Erythroblast (primary cell): ENCODE measurements at places on chromosomes 2 and 18.

DNA sequence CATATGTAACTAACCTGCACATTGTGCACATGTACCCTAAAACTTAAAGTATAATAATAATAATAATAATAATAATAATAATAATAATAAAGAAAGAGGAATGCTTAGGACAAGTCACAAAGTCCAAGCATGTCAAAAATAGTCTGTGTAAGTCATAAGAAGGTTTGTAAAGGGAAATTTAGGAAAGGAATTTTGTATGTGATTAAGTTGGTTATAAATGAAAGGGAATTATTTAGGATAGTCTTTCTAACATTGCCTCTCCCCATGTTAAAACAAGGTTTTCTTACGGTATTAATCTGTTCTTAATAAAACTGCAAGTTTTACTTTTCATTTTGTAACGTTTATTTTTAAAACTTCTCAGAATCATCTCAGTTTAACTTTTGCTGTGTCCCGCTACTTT, 62.8 kb downstream of the SESTD1 start:
- peak; percentile 45 for DNase-seq

GRCh38 chr2:6999211-6999877, 82.1 kb downstream of the RNF144A start:
- no peak for DNase-seq

DNA sequence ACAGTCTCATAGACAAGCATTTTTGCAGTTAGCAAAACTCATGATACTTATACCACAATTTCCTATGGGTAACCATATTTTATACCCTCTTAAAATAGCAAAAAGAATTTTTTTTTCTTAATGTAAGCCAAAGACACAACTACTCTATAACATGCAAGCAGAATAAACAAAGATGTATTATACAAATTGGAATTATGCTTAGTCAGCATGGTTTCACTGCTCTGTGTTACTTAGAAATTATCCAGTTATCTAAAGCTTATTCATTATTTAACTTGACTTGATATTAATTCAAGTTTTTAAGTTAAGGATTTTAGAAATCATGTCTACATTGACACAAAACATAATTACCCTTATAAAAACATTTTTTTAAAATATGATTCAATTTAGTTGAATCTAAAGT, 449.8 kb upstream of the CDH2 start:
- no peak for DNase-seq

DNA sequence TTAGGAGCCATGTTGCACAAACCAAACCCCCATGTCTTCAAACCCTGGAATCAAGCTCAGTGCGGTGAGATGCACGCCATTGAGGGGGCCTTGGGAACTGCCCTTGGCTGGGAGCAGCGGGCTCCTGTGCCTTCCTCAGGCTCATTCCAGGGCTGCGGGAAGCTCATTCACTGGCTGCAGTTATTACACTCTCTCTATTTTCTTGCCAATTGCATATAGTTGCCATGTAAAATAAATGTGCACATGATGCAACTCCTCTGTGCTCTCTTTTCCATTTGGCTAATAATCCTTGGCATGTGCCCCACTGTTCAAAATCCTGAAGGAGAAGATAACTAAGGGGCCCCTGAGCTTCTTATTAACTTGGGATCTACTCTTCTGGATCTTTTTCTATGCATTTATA, 74.7 kb downstream of the KCTD1 start:
- DNase-seq: no peak

DNA sequence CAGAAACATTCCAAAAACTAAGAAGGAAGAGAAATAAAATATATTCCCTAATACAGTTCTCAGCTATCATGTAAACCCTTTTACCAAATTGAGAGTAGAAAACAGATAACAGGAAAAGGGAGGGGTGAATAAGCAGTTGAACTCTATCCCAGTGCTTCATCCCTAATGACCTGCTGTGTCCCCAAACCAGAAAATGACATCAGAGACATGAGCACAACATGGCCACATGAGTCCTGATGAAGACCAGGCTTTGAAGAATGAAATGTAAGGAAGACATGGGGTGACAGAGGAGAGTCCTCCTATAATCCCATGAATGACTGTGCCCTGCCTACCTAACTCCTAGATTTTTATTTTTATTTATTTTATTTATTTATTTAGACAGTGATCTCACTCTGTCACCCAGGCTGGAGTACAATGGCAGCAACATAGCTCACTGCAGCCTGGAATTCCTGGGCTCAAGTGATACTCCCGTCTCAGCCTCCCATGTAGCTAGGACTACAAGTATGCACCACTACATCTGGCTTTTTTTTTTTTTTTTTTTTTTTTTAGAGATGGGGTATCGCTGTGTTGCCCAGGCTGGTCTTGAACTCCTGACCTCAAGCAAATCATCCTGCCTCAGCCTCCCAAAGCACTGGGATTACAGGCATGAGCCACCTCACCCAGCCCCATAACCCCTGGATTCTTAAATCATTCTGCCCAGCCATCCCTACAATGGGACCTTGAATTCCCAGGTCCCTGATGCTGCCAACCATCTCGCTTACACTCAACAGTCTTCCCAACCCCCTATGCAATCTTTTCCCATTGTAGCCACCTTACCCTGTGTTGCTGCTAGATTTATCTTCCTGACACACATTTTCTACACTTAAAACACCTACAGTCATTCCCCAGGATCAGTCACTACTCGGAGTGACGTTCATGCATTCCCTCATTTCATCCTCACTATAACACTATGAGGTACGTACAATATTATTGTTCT, 64.5 kb downstream of the ANKRD44 start:
- DNase-seq: no peak

- DNase-seq: no peak
Observed at GRCh38 chr2:130912471-130912870, 75.8 kb downstream of the ARHGEF4 start.

GRCh38 chr18:37672932-37673595, 107.5 kb upstream of the CELF4 start:
- no peak for DNase-seq

- DNase-seq: no peak
Observed at GRCh38 chr2:236631281-236631855, 61.7 kb downstream of the ACKR3 start.

GRCh38 chr2:20599001-20599600, 51.8 kb downstream of the HS1BP3 start:
- no peak for DNase-seq

DNA sequence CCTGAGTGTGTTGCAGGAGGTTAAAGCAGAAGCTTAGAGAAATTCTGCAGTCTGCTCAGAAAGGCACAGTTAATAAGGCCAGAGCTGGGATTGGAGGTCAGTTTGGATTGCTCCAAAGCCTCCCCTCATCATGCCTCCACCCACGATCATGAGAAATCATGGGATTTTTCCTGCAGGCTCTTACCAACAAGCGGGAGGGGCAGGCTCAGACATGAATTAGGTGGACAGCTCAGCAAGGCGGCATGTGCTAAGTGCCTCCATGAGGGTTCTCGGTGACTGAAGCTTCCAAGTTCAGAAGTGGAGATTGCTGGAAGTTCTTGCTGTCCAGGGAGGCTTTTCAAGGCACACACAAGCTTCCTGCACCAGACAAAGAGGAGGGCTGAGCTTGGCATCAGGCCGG, 163.8 kb downstream of the SETBP1 start:
- no peak for DNase-seq

- no peak for DNase-seq
Observed at GRCh38 chr18:68121826-68122225, 593.1 kb downstream of the TMX3 start.

GRCh38 chr2:151071382-151071781, 190.3 kb downstream of the RBM43 start:
- DNase-seq: no peak

DNA sequence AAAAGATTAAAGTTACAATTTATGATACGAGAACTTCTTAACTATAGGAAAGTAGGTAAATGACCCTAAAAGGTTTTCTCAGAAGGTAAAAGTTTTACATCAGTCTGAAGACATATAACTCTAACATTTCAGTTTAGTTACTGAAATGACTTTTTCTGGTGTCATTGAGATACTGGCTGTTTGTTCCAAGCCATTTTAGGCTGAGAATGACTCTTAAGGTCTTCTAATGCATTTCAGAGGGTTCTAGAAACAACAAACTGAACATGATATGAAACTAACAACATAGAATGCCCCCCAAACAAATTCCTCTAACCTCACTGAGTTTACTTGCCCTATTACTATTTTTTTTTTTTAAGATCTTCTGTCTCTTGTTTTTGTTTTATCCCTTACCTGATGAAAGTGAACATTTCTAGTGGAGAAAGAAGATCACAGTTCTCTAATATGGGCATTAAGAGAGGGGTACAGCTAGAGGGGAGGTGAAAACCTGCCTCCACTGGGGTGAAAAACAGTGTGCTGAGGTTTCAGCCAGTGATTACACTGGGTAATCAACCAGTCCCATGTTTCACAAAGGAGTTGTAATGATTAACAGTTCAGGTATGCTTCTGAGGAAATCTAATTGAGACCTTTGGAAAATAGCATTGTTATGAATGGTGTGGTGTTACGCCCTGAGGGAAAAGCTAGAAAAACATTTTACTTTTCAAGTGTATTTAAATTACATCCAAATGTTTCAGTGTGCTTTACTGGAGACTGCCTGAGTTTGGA, 11.2 kb downstream of the NABP1 start:
- DNase-seq: no peak

DNA sequence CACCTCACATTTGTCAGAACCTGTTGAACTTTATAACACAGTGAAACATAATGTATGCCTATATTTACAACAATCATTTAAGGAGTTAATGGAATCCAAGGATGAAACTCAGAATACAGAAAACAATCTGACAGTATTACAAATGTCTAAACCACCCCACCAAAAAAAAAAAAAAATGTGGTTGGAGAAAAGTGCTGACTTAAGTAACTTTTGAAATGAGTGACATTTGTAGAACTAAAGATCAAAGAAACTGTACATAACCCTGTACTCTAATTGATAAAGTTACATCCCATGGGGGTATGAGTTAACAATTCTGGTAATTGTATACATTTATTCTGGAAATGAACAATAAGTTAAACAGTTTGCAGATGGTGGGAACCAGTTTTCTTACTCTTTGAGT, 372.1 kb upstream of the TMEFF2 start:
- no peak for DNase-seq

DNA sequence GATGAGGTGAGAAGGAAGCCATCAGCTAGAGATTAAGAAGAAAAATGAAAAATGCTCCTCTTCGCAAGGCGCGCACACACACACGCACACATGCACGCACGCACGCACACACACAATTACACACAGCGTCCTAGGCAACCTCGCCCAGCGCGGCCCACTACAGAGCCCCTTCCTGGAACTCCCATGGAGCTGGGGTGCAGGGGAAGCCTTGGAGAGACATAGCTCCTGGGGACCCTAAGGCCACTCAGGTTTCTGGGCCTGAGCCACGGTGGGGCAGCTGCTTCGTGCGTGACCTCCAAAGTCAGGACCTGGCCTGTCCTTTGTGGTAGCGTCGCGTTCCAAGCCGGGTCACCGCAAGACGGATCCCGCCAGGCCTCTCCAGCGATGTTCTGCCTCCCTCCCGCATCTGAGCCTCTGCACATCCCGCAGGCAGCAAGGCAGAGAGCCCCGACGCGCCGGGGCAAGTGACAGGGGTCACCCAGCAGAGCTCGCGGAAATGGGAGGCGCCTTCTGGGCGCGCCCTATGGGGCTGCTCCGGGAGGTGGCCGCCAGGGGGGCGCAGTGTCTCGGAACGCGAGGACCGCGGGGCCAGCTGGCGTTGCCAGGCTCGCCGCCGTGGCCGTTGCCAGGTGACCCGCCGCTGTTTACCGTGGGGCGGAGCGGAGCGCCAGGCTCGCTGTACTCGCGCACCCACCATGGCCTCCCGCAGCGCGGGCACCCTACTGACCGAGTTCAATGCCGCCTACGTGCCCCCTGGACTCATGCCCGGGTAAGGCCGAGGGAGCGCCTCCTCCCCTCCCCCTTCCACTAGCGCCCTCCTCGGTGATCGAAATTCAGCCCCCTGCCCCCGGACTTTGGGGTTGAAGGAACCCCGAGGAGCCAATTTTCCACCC, 79.0 kb downstream of the CIB4 start:
- peak; percentile 27 for DNase-seq

- no peak for DNase-seq
Observed at GRCh38 chr2:22829791-22830190, 555.2 kb upstream of the KLHL29 start.

DNA sequence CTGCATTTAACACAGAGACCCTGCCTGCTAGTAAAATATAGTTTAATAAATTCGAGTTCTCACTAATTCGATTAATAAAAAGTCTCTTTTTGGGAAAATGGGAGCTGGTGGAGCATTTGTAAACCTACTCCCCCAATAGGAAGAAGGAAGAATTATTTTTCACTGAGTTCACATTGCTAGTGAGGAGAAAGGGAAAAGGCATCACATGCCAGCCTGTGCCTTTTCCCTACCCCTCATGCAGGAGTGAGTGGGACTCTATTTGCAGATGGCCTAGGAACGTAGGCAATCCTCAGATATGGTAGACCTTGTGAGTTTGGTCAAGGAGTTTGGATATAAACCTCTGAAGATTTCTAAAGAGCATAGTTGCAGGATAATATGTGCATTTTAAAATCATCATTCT, 218.4 kb upstream of the TRIB2 start:
- no peak for DNase-seq

- no peak for DNase-seq
Observed at GRCh38 chr2:10240161-10240681, 62.5 kb upstream of the HPCAL1 start.

DNA sequence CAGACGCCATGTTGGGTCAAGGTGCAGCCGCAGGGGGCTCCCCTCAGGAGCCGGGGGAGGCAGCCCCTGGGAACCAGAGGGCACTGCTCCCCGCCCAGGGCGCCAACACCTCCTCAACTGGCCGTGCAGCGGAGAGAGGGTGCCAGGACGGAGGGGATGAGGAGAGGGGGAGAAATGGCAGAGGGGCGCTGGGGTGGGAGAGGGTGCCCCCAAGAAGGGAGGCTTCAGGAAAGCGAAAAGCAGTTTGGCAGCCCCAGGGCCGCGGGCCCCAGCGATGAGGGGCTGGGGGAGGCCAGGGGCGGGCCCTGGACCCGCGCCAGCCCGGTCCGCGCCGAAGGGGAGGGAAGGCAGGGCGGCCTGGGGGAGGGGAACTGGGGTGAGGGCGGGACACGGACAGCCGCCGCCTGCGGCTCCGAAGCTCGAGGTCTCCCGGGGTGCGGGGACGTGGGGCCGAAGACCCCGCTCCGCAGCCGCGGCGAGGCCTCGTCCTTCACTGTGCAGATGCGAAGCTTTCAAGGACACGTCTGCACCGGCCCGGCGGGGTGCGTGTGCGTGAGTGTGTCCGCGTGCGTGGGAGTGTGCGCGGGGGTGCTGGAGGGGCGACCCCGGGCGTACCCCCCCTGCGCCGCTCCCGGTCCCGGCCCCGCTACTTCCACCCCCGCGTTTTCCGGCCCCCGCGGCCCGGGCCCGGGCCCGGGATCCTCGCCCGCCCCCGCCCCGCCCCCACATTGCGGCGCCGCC, 1.4 kb downstream of the DNMT3A start:
- DNase-seq: peak; percentile 28

GRCh38 chr2:63537306-63537705, 51.0 kb downstream of the WDPCP start:
- DNase-seq: no peak
